ENCODE measurements at places on chromosomes 1 and 21. TPM values are rescaled to one million over a fixed set of nuclear protein-coding genes. Genes with fewer than 3 reads are reported as not detected.

GRCh38 chr1:175720023-175720422, 23.4 kb downstream of the TNR start:
- DNase-seq, result no peak

- no peak for DNase-seq
Observed at GRCh38 chr1:22284906-22285548, 142.1 kb upstream of the WNT4 start.

DNA sequence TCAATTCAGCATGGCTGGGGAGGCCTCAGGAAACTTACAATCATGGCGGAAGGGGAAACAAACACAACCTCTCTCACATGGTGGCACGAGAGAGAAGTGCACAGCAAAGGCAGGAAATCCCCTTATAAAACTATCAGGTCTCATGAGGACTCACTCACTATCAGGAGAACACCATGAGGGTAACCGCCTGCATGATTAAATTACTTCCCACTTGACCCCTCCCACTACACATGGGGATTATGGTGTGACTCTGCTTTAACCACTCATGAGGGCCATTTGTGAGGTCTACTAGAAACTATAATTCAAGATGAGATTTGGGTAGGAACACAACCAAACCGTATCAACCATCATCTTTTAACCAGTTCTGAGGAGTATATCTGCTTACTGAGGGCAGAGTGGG, 387.4 kb upstream of the NFIA start:
- DNase-seq, result no peak

- no peak for DNase-seq
Observed at GRCh38 chr1:5273280-5274003, 619.0 kb downstream of the AJAP1 start.

- DNase-seq, result no peak
Observed at GRCh38 chr1:69919129-69919921, 286.1 kb downstream of the LRRC40 start.

- no peak for DNase-seq
Observed at GRCh38 chr1:67097305-67097704, 37.5 kb downstream of the C1orf141 start.

DNA sequence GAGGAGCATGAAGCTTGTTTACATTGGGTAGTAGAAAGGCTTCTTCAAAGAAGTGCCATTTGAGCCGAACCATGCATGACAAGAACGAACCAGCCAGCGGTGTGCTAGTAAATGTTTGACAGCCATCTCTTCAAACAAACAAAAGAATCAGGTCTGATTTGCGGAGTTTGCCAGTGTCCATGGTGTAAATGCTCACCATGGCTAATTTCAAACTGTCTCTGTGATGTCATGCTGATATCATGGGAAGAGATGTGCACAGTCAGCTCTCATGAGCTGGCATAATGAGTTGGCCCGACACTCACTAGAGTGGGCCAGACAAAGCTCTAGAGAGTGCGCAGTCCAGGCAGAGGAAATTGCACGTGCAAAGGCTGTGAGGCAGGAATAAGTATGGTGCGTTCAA, 101.1 kb downstream of the KAZN start:
- no peak for DNase-seq

GRCh38 chr1:87333692-87334347, 5.1 kb downstream of the LMO4 start:
- DNase-seq, result peak; percentile 19

Gene AXDND1
- 0.27 TPM for total RNA-seq

Gene LPAR3
- total RNA-seq, result 0.27 TPM

Data from hematopoietic multipotent progenitor cell (in vitro differentiated cells).